Chondrocyte (in vitro differentiated cells): ENCODE measurements at places on chromosomes 6 and 20. TPM values are rescaled to one million over a fixed set of nuclear protein-coding genes. Genes with fewer than 3 reads are reported as not detected.

Gene HAO1
- total RNA-seq = not detected in 3 replicates

Gene DNMT3B
- 2.0 to 4.8 TPM (median 4.7 TPM) in 3 replicates for total RNA-seq

Gene GPX5
- not detected in 3 replicates for total RNA-seq

Gene NOTCH4
- total RNA-seq = 0.82 to 1.6 TPM (median 1.4 TPM) in 3 replicates

Gene ID1
- 7.7 to 73.7 TPM (median 9.0 TPM) in 3 replicates for total RNA-seq

Gene C20orf204
- 0.77 to 3.3 TPM (median 0.97 TPM) in 3 replicates for total RNA-seq

Gene DSP
- 464 to 589 TPM (median 471 TPM) in 3 replicates for total RNA-seq

Gene TMEM170B
- 3.6 to 5.1 TPM (median 3.9 TPM) in 3 replicates for total RNA-seq

DNA sequence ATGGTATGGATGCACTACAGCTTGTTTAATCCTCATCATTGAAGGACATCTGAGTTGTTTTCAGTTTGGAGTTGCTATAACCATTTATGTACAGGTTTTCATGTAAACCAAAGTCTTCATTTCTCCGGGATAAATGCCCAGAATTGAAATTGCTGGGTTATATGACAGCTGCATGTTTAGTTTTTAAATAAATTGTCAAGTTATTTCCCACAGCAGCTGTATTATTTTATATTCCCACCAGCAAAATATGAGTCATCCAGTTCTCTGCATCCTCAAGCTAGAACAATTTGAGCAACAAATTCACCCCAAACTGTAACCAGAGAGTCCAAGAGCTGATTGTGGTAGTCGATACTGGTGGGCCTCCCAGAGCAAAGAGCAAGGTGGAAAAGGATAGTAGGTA, 161.0 kb upstream of the PRND start:
- H3K36me3 ChIP-seq = no peaks in the 10 kb centered on the region
- H3K27me3 ChIP-seq = peaks cover 14% of the 10 kb centered on the region
- H3K4me1 ChIP-seq = no peaks in the 10 kb centered on the region

DNA sequence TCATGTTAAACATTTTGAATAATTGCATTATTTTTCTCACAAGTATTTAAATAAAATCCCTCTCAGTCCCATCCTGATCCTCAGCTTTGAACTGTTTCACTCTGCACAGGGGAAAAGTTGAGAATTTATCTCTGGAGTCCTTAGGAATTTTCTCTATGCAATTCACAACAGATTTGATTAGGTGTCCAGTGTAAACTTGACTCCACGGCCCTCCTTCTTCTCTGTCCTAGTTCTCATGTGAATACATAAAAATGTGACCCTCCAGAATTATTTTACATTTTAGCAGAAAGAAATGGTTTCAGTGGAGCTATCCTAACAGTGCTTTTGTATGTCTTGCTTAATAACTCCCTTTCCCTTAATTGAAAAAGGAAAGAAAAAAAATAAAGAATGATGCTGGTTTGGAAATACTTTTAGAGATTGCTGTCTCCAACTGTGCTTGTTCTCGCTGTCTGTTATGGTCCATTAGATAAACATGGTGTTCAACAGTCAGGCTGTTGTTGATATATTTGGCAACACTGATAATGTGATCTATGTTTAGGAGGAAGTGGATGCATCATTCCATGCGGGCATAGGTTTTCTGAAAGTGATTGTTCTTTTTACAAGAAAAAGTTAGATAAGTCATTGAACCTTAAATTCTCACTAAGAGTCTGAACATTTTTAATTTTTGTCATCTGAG, 599.4 kb upstream of the CITED2 start:
- no peak for DNase-seq
- peaks cover 71% of the 10 kb centered on the region for H3K4me1 ChIP-seq
- peak overlapping the region; percentile 91 for H3K27ac ChIP-seq

DNA sequence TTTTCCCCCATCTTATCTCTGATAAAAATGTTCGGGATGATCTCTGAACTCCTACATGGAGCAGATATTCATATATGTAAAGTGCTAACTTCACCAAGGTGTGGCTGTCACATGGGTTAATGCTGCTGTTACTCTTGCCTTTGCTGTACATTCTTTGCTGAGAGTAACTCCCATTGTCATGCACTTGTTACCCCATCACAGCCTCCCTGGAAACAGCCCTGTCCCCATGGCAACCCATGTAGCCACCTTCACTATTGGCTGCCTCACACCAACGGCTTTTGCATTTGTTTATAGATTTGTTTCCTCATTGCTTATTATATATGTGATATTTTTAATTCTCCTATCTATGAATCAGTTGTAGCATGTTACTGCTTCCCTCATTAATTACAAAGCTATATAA, 17.3 kb upstream of the IBTK start:
- H3K4me1 ChIP-seq = peaks cover 10% of the 10 kb centered on the region
- H3K36me3 ChIP-seq = no peaks in the 10 kb centered on the region
- no peak for DNase-seq
- peaks cover 35% of the 10 kb centered on the region for H3K27me3 ChIP-seq
- no peak overlapping the region for H3K4me3 ChIP-seq
- no peak overlapping the region for H3K27ac ChIP-seq

- no peak overlapping the region for H3K4me3 ChIP-seq
- peaks cover 3% of the 10 kb centered on the region for H3K4me1 ChIP-seq
- no peaks in the 10 kb centered on the region for H3K27me3 ChIP-seq
- DNase-seq = no peak
- peaks cover 26% of the 10 kb centered on the region for H3K36me3 ChIP-seq
These were observed 10.0 kb downstream of the BPHL start for GRCh38 chr6:3128356-3129108.

- H3K4me3 ChIP-seq = peak overlapping the region; percentile 37
- DNase-seq = no peak
- H3K36me3 ChIP-seq = no peaks in the 10 kb centered on the region
- peaks cover 66% of the 10 kb centered on the region for H3K4me1 ChIP-seq
- peak overlapping the region; percentile 98 for H3K27ac ChIP-seq
These were observed 51.2 kb upstream of the RANBP9 start for GRCh38 chr6:13762611-13763441.

GRCh38 chr6:87636315-87636714, 46.4 kb downstream of the ORC3 start:
- H3K36me3 ChIP-seq = peaks cover 13% of the 10 kb centered on the region
- no peak overlapping the region for H3K4me3 ChIP-seq
- H3K27me3 ChIP-seq = no peaks in the 10 kb centered on the region
- no peak for DNase-seq
- H3K27ac ChIP-seq = no peak overlapping the region

- no peaks in the 10 kb centered on the region for H3K27me3 ChIP-seq
- H3K4me1 ChIP-seq = no peaks in the 10 kb centered on the region
- DNase-seq = no peak
- no peak overlapping the region for H3K27ac ChIP-seq
- H3K4me3 ChIP-seq = no peak overlapping the region
These were observed 101.4 kb upstream of the AGPAT4 start for GRCh38 chr6:161374971-161375873.

- H3K4me1 ChIP-seq = peaks cover 34% of the 10 kb centered on the region
- H3K27me3 ChIP-seq = no peaks in the 10 kb centered on the region
- H3K27ac ChIP-seq = no peak overlapping the region
- H3K36me3 ChIP-seq = no peaks in the 10 kb centered on the region
- H3K4me3 ChIP-seq = no peak overlapping the region
These were observed 2.1 kb downstream of the CDS2 start for GRCh38 chr20:5128886-5129285.

GRCh38 chr20:24379484-24379927, 89.9 kb upstream of the SYNDIG1 start:
- H3K4me3 ChIP-seq = no peak overlapping the region
- no peak for DNase-seq
- H3K27ac ChIP-seq = peak overlapping the region; percentile 96
- peaks cover 23% of the 10 kb centered on the region for H3K4me1 ChIP-seq
- H3K27me3 ChIP-seq = no peaks in the 10 kb centered on the region

DNA sequence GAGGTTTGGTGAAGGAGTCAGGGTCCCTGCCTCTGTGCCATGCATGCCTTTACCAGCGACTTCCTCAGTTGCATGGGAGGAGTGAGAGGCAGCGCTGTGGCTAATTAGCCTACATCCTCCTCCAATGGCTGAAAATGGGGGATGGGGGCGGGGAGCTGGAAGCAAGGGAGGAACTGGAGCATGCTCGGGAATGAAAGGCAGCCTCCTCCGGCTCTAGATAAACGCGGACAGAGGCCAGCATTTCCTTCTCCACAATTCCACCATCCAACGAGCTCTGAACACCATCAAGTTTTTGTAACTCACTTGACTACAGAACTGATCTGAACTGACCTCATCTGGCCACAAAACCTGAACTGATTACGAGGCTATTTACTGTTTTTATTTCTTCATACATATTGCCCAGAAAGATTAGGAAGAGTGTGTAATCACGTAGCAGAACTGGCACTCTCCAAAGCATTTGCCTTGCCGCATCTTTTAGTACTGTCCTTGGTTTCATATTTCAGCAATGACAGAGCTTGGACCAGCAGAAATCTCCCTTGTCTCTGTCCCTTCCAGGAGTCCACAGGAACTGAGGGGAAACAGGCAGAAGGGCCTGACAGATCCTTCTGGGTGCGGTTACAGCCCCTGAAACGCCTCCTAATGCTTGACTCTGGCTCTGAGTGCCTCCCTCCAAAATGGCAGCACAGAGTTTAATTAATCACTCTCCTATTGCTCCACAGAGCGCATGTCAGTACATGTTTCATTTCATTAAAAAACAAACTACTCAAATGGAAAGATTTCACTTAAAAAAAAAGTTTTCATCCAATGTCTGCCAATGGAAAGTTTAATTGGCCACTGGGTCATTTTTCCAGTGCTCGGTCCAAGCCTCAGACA, 58.2 kb upstream of the TRAF3IP2 start:
- H3K4me1 ChIP-seq = peaks cover 40% of the 10 kb centered on the region
- peak overlapping the region; percentile 33 for H3K4me3 ChIP-seq
- no peaks in the 10 kb centered on the region for H3K27me3 ChIP-seq
- peak overlapping the region; percentile 78 for H3K27ac ChIP-seq
- peaks cover 13% of the 10 kb centered on the region for H3K36me3 ChIP-seq

DNA sequence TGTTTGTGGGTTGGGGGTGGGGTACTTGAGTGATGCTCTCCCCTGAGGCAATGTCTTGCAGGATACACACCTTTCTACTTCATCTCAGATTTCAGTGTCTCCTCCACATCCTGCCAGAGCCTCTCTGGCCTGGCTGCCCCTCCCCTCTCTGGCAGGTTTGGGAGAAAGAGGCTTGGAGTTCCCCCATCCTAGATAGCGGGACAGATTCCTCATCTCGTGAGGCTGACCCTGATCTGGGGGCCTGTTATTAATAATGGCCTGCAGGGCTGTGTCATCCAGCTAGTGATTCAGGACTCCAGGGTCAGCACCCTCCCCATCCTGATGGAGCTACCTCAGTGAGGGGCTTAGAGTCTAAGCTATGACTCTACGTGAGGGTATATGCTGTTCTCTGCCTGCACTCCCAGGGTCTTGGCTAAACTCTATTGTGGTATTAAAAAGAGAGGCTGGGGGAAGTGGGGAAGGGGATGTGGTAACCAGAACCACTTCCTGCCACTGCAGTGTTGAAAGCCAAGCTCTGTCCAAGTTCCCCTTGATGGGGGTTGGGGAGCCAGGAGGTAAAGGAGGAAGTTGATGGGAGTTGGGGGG, 3.7 kb upstream of the MMP9 start:
- peaks cover 3% of the 10 kb centered on the region for H3K4me1 ChIP-seq
- DNase-seq = no peak
- no peaks in the 10 kb centered on the region for H3K36me3 ChIP-seq
- no peak overlapping the region for H3K4me3 ChIP-seq
- no peak overlapping the region for H3K27ac ChIP-seq

DNA sequence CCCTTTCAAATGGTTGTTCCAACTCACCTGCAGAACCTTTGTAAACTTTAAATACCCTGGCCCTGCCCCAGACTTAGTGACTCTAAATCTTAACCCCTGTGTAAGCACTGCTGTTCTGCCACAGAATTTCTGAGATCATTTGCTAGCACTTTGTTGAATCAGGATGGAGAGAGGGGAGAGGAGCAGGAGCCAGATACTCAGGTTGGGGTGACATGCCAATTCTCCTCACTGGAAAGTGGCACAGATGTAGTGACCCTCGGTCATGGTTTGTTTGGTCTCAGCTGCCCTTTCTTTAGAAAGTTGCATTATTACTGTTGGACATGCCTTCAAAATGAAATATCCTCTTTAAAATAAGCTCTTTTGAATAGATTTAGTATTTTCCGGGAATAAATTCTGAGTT, 168.0 kb downstream of the ZFAND3 start:
- H3K27me3 ChIP-seq = no peaks in the 10 kb centered on the region
- no peak overlapping the region for H3K4me3 ChIP-seq
- no peaks in the 10 kb centered on the region for H3K36me3 ChIP-seq
- H3K4me1 ChIP-seq = peaks cover 74% of the 10 kb centered on the region

DNA sequence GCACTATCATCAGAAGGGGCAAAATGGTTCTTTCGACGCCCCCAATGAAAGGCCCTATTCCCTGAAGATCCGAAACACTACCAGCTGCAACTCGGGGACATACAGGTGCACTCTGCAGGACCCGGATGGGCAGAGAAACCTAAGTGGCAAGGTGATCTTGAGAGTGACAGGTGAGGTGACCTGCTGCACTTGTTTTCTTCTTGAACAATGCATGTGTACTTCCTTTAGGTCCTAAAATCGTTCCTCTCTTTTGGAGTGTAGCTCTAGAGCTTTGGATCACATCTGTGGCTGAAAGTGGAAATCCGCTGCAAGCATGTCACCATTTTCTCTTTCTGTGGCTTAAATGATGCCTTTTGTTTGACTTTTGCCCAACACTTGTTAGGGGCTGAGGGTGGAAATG, 14.0 kb downstream of the CD83 start:
- no peaks in the 10 kb centered on the region for H3K27me3 ChIP-seq
- no peak overlapping the region for H3K4me3 ChIP-seq
- DNase-seq = no peak
- no peak overlapping the region for H3K27ac ChIP-seq
- H3K4me1 ChIP-seq = no peaks in the 10 kb centered on the region

- DNase-seq = no peak
- no peaks in the 10 kb centered on the region for H3K27me3 ChIP-seq
- no peak overlapping the region for H3K4me3 ChIP-seq
- H3K4me1 ChIP-seq = peaks cover 9% of the 10 kb centered on the region
- no peak overlapping the region for H3K27ac ChIP-seq
These were observed 10.2 kb downstream of the NQO2 start for GRCh38 chr6:3009930-3010329.

GRCh38 chr6:21840428-21840827, 246.9 kb downstream of the SOX4 start:
- H3K4me3 ChIP-seq = no peak overlapping the region
- peaks cover 4% of the 10 kb centered on the region for H3K36me3 ChIP-seq
- no peaks in the 10 kb centered on the region for H3K27me3 ChIP-seq
- H3K27ac ChIP-seq = peak overlapping the region; percentile 19
- DNase-seq = no peak

DNA sequence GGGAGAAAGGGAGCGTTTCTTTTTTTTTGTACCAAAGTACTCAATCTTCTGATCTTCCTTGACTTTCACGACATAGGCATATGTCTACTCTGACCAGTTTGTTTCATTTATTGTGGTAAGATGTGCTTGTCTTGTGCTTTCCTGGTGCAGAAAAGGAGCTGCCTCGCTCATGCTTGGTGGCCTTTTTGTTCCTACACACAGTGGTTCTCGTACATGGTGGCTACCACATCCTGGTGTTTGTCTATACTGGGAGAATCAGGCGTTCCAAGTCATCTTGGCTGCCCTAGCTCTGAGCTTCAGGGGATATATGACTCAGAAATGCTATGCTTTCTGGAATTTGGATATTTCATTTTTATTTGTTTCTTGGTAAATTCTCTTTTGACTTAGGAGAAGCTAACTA, 31.8 kb downstream of the MYB start:
- H3K27me3 ChIP-seq = no peaks in the 10 kb centered on the region
- H3K4me3 ChIP-seq = no peak overlapping the region
- H3K27ac ChIP-seq = peak overlapping the region; percentile 29
- peaks cover 26% of the 10 kb centered on the region for H3K4me1 ChIP-seq
- no peak for DNase-seq
- H3K36me3 ChIP-seq = no peaks in the 10 kb centered on the region
